ENCODE measurements at places on chromosomes 6 and 20. TPM values are rescaled to one million over a fixed set of nuclear protein-coding genes. Genes with fewer than 3 reads are reported as not detected.

The AGER gene
- total RNA-seq = 27.8 TPM

The ZNF184 gene
- total RNA-seq = 12.3 TPM

The KATNA1 gene
- 28.6 TPM for total RNA-seq

The MYLK4 gene
- 0.26 TPM for total RNA-seq

The AHCY gene
- total RNA-seq = 94.4 TPM

The ME1 gene
- 0.08 TPM for total RNA-seq

The OXT gene
- total RNA-seq = not detected

The HUS1B gene
- 1.8 TPM for total RNA-seq

The PDE10A gene
- not detected for total RNA-seq

The C6orf15 gene
- total RNA-seq = not detected

The GRM1 gene
- total RNA-seq = not detected

The OTOR gene
- total RNA-seq = not detected
